ENCODE measurements at places on chromosomes 2 and 18.

- DNase-seq, result no peak
Observed at GRCh38 chr2:1478311-1479305, 65.3 kb downstream of the TPO start.

- DNase-seq, result no peak
Observed at GRCh38 chr2:9585486-9585885, 29.9 kb upstream of the ADAM17 start.

- DNase-seq, result no peak
Observed at GRCh38 chr2:3182848-3183247, 194.8 kb downstream of the EIPR1 start.

- DNase-seq, result no peak
Observed at GRCh38 chr2:42092084-42092996, 44.5 kb downstream of the PKDCC start.

DNA sequence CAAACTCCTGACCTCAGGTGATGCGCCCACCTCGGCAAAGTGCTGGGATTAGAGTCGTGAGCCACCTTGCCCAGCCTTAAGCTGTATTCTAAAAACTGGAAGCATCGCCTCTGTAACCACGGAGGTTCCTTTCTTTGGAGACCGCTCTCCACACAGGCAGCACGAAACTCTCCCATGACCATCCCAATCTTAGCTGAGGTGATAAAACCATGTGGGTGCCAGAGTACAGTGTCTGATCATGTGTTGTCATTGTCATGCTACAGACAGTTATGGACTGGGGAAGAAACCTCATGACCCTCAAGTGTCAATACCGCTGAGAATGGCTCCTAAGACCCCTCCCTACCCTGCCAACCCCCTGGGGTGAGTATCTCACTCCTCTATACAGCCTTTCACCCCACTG lies 41.4 kb upstream of the EPG5 start:
- DNase-seq, result no peak

GRCh38 chr2:161355106-161355505 lies 46.9 kb downstream of the PSMD14 start:
- DNase-seq, result no peak

DNA sequence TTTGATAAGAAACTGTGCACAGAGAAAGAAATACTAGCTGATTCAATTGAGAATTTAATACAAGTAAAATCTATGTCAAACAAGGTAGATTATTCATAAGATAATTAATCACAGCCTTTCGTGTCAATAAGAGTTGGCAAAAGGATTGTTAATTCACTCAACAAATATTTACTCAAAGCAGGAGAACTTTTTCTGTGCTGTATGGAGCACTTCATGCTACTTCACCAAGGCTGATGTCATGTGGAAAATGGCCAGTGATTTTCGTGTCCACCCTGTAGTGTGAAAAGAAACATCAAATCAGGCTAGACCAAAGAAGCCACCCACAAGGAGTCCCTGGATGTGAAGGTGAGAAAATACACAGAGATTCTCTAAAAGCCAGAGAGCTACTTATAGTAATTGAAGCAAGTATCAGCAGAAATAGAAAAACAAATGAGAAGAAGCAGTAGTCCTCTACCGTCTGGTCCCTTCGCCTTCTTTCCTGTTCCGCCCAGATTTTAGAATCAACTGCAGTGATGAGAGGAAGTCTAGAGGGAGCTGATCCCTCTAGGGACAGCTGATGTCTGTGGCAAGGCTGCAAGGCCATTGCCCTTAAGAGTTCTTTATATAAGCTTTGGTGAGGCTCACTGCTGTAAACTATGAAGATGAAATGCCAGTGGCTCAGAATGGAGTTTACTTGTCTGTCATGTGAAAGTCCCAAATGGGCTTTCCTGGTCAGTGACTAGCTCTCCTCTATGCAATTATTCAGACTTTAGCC lies 201.3 kb upstream of the APCDD1 start:
- DNase-seq, result no peak

DNA sequence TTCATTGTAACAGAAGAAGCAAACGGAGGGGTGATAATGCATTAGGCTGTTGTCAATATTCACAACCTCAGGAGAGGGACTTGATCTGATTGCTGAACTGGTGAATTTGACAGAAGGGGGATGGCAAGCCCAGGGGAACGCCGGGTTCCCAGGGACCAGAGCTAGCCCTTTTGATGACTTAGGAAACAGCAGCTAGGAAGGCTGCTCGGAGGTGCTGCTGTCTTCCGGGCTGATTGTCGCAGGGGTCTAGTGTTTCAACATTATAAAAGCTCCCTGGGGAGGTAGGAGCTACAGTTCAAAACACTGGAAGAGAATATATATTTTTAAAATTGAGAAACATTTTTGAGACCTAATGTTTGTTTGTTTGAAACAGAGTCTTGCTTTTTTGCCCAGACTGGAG lies 47.3 kb downstream of the CD8B2 start:
- DNase-seq, result no peak

GRCh38 chr2:55843096-55843993 lies 80.2 kb downstream of the EFEMP1 start:
- DNase-seq, result no peak

DNA sequence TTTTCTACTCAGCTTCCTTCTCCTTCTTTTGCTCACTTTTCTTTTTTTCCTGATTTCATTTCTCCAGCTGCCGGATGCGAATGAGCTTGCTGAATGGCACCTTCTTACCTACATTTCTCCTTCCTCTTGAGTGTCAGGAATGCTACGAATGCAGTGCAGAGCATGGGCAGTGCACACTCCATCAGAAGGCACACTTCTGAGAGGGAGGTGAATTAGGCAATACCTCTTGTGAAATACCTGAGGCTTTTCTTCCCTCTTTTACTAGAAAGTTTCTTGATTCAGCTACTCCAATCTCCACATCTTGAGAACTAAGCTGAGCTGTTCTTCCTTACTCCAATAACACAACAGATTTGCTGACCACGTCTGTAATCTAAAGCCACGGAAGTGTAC lies 51.1 kb downstream of the PLEKHM3 start:
- no peak for DNase-seq

- DNase-seq, result no peak
Observed at GRCh38 chr18:9296233-9297006, 38.2 kb upstream of the TWSG1 start.

DNA sequence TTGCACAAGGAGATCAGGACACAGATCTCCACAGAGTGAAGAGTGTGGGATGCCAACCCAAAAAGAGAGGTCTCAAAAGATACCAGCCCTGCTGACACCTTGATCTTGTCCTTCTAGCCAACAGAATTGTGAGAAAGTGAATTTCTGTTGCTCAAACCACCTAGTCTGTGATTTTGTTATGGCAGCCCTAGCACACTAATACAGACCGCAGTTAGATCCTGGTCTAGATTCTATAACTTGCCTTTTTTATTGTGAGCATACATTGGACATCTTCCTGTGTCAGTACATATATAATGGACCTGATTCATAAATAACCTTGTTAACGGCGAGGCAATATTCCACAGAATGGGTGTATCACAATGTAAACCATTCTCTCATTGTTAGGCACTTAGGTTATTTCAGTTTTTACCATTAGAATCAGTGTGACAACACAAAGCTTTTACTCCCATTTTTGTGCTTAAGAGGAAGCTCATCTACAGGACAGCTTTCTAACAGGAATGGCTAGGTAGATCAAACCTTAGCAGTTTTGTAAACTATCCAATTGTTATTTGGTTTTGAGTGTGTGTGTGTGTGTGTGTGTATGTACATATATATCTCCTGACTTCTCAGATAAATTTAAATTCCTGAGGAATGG lies 89.0 kb downstream of the ACSL3 start:
- DNase-seq, result no peak

All from H54 (cell line).